ENCODE measurements at places on chromosomes 3 and 15.
A peak's percentile ranks its signal among the peaks of the same experiment; 100 is the strongest.

GRCh38 chr15:48856942-48857341 lies 21.0 kb upstream of the EID1 start:
- DNase-seq, result no peak

GRCh38 chr3:13536832-13537231 lies 12.1 kb upstream of the FBLN2 start:
- DNase-seq, result no peak

- no peak for DNase-seq
Measured at GRCh38 chr3:139198929-139199328, 144.9 kb upstream of the MRPS22 start.

GRCh38 chr15:80467311-80467714 lies 63.1 kb downstream of the ARNT2 start:
- DNase-seq, result no peak

GRCh38 chr3:27097182-27097581 lies 272.0 kb downstream of the NEK10 start:
- DNase-seq, result no peak

GRCh38 chr15:100373120-100373896 lies 31.5 kb upstream of the ADAMTS17 start:
- no peak for DNase-seq

GRCh38 chr15:27871902-27872260 lies 227.2 kb downstream of the OCA2 start:
- DNase-seq, result no peak

- no peak for DNase-seq
Measured at GRCh38 chr15:92951800-92952457, 51.8 kb downstream of the CHD2 start.

DNA sequence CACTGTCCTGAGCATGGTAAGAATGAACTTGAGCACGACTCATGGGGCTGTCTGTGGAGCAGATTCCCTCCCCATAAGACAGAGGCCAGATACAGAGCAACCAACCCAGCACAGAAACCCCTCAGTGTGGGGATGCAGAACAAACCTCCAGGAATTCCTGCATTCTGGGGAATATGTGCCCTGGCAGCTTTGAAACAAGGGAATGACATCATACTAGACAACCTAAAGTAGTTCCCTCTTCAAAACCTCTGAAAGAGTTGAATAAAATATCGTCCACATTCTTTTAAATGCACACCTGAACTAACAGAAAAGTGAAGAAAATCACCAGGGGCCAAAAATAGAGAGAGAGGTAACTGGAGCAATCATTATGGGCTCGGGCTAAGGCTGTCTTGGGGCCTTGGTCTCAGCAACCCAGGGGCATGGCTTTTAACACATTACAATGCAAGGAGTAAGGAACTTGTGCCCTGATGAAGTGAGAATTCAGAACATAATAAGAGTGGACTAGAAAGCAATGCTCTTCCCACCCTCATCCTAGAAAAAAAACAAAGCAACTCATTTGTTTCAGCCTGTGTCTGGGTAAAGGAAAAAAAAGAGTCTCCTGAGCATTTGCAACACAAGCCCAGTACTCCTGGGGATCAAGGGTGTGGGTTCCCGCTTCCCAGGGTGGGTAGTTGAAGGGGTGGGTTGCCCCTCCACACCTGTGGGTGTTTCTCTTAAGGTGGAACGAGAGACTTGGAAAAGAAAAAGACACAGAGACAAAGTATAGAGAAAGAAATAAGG lies 43.9 kb downstream of the ADIPOQ start:
- no peak for DNase-seq

DNA sequence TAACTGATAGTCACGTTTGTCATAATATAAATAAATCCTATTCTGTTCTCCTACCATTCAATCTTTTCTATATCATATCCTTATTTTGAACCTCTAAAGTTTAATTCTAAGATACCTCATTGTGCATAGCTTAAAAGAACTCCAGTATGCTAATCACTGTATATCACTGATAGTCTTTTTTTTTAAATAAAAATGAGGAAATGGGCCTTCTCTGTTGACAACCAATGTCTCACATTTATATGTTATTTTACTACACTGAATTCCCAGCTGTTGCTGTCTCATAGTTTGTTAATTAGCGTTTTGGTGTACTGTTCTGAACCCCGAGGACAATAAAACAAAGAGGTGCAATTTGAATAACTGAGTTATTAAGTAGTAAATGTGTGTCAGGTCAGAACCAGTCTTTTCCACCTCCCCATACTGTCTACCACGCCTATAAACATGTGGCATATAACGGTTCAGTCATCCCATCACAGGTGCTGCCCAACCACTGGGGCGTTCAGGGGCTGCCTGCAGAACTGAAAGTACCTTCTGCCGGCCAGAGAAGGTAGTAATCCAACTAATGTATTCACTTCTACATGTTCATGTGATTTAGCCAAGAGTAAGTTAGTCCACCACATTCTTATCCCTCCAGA lies 14.9 kb downstream of the CBLB start:
- DNase-seq, result no peak

DNA sequence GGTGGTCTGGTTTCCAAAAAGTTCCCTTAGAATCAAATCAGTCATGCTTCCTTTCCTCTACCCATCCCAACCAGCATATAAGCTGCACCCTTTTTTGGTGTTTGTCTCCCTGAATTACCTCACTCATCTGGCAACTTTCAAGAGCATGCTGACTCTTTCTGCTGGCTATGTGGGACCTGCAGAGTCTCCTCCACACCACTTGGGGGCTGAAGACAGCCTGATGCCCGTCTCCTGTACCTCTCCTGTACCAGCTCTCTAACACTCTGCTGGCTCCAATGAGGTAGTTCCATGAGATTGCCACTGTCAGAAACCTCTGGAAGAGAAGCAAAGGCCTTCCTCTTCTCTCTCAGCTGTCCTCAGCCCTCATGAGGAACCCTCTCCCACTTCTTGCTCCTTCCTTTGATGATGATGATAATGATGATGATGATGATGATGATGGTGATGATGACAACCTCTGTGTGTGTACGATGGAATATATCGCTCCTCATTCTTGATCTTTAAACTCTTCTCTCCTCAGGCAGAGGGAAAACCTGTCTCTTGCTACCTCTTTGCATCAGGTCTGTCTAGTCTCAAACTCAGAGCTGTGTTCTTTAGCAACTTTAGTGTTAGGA lies 257.5 kb downstream of the ZNF621 start:
- no peak for DNase-seq

DNA sequence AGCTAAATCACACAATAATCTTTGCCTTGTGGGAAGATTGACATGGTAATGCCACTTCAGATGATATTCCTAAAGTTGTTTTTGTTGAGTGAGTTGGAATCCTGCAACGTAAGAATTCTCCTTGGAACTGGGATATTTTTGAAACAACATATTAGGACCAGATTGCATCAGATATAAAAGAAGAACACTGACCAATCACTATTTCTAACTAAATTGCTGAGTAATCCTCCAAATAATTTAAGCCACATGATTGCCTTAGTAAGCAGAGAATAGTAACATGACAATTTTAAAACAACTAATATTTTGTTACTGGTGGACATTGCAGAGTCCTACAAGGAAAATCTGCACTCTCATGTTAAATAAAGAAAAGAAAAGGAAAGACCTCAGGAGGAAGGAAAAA lies 353.9 kb upstream of the LMCD1 start:
- peak; percentile 55 for DNase-seq

DNA sequence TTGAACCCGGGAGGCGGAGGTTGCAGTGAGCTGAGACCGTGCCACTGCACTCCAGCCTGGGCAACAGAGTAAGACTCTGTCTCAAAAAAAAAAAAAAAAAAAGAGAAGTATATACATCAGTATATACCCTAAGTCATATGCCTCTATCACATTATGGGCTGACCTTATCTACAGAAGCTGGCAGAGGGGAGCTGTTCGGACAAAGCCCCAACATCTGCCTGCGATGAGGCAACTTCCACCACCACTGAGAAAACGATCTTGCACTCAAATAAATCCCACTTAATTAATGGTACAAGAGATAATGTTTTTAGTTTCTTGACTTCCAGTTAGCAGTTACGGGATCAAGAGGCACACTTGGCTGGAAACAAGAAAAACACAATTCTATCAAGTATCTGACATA lies 2.2 kb downstream of the GLT8D1 start:
- DNase-seq, result no peak
